Liver (tissue), 10 donors: ENCODE measurements at places on chromosomes 12 and 14.
A peak's percentile ranks its signal among the peaks of the same experiment; 100 is the strongest.

DNA sequence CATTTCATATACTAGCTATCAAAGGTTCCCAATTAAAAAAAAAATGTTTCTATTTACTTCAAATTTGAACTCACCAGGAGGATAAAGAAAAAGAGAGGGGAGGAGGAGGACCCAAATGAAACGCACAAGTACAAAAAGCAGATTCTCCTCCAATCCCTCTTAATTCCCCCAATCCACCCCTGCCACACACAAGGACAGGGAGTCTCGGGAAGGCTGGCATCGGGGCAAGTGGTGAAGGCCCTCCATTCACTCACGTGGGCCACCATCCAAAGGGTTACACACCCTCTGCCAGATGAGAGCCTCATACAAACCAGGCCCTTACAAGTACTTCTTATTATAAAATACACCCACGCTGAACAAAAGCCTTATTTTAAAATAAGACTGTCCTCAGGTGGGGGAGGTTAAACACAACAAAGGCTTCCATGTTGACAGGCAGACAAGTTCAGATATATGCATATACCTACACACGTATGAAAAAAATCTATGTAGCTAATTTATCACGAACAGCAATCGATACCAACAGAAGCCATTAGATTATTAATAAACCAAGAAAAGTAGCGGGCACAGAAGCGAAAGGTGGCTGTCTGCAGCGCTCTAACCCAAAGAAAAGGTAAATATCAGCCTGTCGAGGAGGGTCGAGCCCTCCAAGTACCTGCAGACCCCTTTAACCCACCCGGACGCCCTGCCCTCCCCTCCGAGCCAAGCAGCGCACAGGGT, 1.5 kb downstream of the ATP2B1 start:
- peaks cover 18% of the 10 kb centered on the region for H3K4me1 ChIP-seq
- no peak for DNase-seq
- no peaks in the 10 kb centered on the region for H3K27me3 ChIP-seq
- peak overlapping the region; percentile 84 for H3K4me3 ChIP-seq

DNA sequence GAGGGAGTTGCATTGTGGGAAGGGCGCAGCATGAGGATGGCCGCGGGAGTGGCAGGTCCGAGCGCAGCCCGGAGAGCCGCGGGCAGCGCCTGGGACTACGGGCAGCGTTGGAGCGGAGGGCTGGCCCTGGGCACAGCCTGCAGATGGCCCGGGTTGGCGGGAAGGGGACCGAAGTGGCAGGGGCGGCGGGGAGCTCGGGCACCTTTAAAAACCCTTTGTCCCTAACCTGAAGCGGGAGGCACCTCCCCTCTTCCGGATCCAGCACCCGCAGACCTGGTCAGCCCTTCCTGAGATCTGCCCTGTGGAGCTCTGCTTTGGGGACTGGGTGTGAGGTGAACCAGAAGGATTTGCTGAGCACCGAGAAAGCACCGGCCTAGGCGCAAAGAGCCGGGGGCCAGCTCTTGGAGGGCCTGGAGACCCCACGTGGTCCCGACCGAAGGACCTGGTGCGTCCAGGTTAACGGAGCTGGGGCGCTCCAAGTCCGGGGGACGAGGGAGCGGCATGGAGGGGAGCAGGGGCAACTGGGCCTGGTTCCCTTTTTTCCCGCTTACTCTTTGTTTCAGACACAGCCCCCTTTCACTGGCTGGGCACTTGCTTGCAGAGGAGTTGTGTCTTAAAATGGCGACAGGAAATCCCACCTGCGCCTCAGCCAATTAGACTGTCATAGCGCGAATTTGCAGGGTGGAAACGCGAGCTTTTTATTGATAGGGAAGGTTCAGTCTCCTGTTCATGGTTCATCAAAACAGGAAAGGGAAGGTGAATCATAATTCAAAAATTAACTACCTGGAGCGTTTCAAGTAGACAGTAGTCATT, 792 bp upstream of the SLC38A1 start:
- peak overlapping the region; percentile 79 for H3K4me3 ChIP-seq
- H3K36me3 ChIP-seq = no peaks in the 10 kb centered on the region
- H3K27ac ChIP-seq = peak overlapping the region; percentile 77
- H3K27me3 ChIP-seq = no peaks in the 10 kb centered on the region

DNA sequence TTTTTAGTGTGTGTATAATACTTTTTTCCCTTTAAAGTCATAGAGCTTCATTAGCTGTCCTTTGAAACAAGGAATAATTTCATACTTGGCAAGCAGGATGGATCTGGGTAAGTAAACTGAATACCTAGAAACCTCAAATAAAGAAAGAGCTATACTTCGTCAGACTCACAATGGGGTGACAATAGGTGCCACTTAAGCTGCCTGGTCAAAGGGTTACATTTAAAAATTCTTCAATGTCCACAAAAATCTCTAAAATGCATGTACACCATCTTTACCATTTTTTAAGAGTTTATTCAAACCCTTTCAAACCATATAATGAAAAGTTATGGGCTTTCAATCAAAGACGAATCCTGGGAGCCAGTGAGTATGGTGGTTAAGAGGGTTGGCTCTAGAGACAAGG, 3.1 kb downstream of the GIT2 start:
- H3K4me1 ChIP-seq = peaks cover 27% of the 10 kb centered on the region
- H3K4me3 ChIP-seq = no peak overlapping the region
- no peaks in the 10 kb centered on the region for H3K27me3 ChIP-seq
- DNase-seq = no peak
- H3K36me3 ChIP-seq = peaks cover 5% of the 10 kb centered on the region

DNA sequence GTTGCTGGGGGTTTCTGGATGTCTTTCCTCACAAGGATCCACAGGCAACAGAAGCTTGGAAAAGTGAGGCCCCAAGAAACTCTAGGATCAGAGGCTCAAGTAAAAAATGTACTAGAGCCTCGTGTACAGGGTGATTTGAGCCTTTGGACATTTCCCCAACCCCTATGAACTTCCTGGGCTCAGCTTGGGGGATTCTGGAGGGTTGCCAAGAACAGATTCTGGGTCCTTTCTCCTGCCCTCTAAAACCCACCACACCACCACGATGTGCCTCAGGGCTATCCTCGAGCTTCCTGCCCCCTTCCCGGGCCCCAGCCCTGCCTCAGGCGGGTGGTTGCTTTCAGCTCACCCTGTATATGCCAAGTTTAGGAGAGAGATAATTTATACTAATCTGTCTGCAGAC, 583 bp downstream of the FAM186B start:
- no peaks in the 10 kb centered on the region for H3K4me1 ChIP-seq
- H3K27ac ChIP-seq = no peak overlapping the region
- no peaks in the 10 kb centered on the region for H3K36me3 ChIP-seq
- H3K27me3 ChIP-seq = no peaks in the 10 kb centered on the region

GRCh38 chr12:117025481-117026151, 73.6 kb downstream of the TESC start:
- no peak overlapping the region for H3K27ac ChIP-seq
- DNase-seq = peak; percentile 76
- no peak overlapping the region for H3K4me3 ChIP-seq
- H3K27me3 ChIP-seq = no peaks in the 10 kb centered on the region
- H3K36me3 ChIP-seq = peaks cover 15% of the 10 kb centered on the region

DNA sequence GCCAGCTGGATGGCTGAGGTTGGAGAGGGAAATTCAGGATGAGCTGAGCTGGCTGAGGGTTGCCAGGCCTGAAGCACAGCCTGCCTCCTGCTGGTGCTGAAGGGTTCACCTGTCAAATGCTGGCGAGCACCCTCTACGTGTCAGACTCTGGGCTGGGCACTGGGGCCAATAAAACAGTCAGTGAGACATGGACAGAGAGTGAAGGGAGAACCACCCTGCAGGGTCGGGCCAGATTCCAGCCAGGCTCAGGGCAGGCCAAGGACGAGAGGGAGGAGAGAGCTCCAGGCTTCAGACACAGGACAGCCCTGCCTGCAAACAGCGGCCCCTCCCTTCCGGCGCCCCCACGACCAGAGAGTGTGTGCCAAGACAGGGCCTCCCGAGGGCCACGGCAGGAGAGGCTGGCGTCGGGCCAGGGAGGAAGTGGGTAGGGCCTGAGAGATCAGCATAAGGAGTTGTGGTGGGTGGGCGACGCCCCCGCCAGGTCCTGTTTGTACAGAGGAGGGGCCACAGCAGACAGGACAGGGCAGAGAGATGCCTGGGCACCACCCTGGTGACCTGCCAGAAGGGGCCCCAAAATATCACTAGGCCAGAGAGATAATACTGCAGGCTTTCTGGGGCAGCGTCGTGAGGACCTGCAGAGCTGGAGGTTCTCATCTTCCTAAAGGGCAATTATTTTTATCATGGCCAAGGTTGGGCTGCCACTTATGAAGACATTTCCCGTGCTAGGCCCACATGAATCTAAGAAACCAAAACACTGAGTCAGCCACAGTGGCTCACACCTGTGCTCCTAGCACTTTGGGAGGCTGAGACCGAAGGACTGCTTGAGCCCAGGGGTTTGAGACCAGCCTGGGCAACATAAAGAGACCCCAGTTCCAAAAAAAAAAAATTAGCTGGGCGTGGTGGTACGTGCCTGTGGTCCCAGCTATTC, 73.1 kb upstream of the GPR68 start:
- H3K4me1 ChIP-seq = no peaks in the 10 kb centered on the region
- no peak overlapping the region for H3K4me3 ChIP-seq
- peaks cover 4% of the 10 kb centered on the region for H3K36me3 ChIP-seq
- no peaks in the 10 kb centered on the region for H3K27me3 ChIP-seq
- H3K27ac ChIP-seq = no peak overlapping the region
- DNase-seq = peak; percentile 76

- no peak for DNase-seq
- peaks cover 12% of the 10 kb centered on the region for H3K4me1 ChIP-seq
- H3K27ac ChIP-seq = no peak overlapping the region
Measured at GRCh38 chr14:104989951-104990303, 4.3 kb downstream of the CLBA1 start.

GRCh38 chr12:109833307-109834189, at the start of gene TRPV4:
TRPV4 (minus strand) TSS chr12:109833398; CDS start chr12:109814796, 18,602 bp downstream.
- H3K4me3 ChIP-seq = peak within 1 kb of the TSS; percentile 57
- DNase-seq = no peak
- peak within 1 kb of the TSS; percentile 35 for H3K27ac ChIP-seq
- H3K4me1 ChIP-seq = peaks cover 35% of the 10 kb centered on the region

- no peak for DNase-seq
- H3K4me3 ChIP-seq = no peak overlapping the region
- H3K27me3 ChIP-seq = no peaks in the 10 kb centered on the region
- H3K36me3 ChIP-seq = no peaks in the 10 kb centered on the region
Measured at GRCh38 chr12:124650912-124651311, 83.5 kb upstream of the NCOR2 start.

- peak within 1 kb of the TSS; percentile 43 for H3K4me3 ChIP-seq
- no peaks in the 10 kb centered on the region for H3K27me3 ChIP-seq
- H3K27ac ChIP-seq = no peak within 1 kb of the TSS
- DNase-seq = no peak
Measured at GRCh38 chr12:54053751-54054741, at the start of gene HOXC4. HOXC4 (plus strand) TSS chr12:54053835; CDS start chr12:54053923, 88 bp downstream.

GRCh38 chr12:64475518-64475917, 23.6 kb downstream of the TBK1 start:
- peaks cover 25% of the 10 kb centered on the region for H3K36me3 ChIP-seq
- no peaks in the 10 kb centered on the region for H3K4me1 ChIP-seq
- H3K27me3 ChIP-seq = no peaks in the 10 kb centered on the region
- no peak overlapping the region for H3K27ac ChIP-seq
- no peak for DNase-seq

- H3K4me1 ChIP-seq = no peaks in the 10 kb centered on the region
- peaks cover 5% of the 10 kb centered on the region for H3K27me3 ChIP-seq
- H3K27ac ChIP-seq = no peak overlapping the region
- H3K4me3 ChIP-seq = no peak overlapping the region
- no peaks in the 10 kb centered on the region for H3K36me3 ChIP-seq
Measured at GRCh38 chr12:8527250-8528130, 13.2 kb downstream of the CLEC4E start.

DNA sequence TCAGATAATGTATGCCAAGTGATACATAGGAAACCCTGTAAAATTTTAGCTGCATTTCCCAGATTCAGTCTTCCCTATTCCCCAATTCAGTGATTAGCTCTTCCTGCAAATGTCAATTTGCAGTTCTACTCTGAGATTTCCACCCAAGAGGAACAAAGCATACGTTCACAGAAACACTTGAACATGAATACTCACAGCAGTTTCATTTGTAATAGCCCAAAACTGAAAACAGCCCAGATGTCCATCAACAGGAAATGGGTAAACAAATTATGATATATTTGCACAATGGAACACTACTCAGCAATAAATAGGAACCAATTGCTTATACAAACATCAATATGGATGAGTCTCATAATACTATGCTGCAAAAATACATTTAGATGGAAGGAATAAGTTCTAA, 194.2 kb downstream of the GXYLT1 start:
- DNase-seq = no peak
- no peaks in the 10 kb centered on the region for H3K4me1 ChIP-seq
- H3K27ac ChIP-seq = no peak overlapping the region
- H3K4me3 ChIP-seq = no peak overlapping the region
- H3K36me3 ChIP-seq = no peaks in the 10 kb centered on the region

DNA sequence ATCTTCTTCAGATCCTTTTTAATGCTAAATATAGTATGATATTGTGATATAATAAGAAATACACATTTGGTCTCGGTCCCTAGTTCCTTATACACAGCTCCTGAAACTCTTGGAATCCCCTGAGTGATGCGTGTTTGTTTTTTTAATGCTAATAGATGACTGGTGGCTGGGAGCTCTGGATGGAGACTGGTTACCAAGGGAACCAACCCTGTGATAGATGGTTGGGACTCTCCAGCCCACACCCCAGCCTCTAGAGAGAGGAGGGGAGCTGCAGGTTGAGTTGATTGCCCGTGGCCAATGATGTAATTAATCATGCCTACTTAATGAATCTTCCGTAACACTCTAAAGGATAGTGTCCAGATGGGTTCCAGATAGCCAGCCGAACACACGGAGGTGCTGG, 140.6 kb downstream of the FBXL14 start:
- no peaks in the 10 kb centered on the region for H3K4me1 ChIP-seq
- no peak overlapping the region for H3K4me3 ChIP-seq
- DNase-seq = no peak
- no peaks in the 10 kb centered on the region for H3K27me3 ChIP-seq
- H3K27ac ChIP-seq = no peak overlapping the region
- no peaks in the 10 kb centered on the region for H3K36me3 ChIP-seq

GRCh38 chr12:43104494-43104893, 447.5 kb downstream of the ADAMTS20 start:
- H3K36me3 ChIP-seq = no peaks in the 10 kb centered on the region
- H3K27ac ChIP-seq = no peak overlapping the region
- no peak for DNase-seq
- no peak overlapping the region for H3K4me3 ChIP-seq
- no peaks in the 10 kb centered on the region for H3K27me3 ChIP-seq
- H3K4me1 ChIP-seq = no peaks in the 10 kb centered on the region

DNA sequence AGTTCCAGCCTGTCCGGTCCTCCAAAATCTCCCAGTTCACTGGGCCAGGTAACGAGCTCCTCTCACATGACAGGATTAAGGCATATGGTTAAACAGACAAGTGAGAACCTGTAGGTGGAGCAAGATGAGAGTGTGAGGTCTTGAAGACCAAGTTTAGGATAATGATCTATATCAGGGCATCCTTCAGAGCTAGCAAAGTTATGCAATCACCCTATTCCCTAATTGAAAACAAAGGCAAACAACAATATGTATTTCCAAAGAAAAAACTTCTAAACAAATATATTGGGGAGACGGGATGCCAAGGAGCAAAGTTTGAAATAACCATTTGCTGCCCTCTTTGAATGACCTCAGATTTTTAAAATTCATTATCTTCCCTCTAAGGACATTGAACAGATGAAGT, 571.2 kb downstream of the BCL11B start:
- H3K4me1 ChIP-seq = no peaks in the 10 kb centered on the region
- no peak overlapping the region for H3K4me3 ChIP-seq

GRCh38 chr12:24820872-24821271, 128.0 kb downstream of the BCAT1 start:
- no peak overlapping the region for H3K27ac ChIP-seq
- no peak overlapping the region for H3K4me3 ChIP-seq
- H3K27me3 ChIP-seq = no peaks in the 10 kb centered on the region
